ENCODE measurements at places on chromosomes 1 and 21.
A peak's percentile ranks its signal among the peaks of the same experiment; 100 is the strongest.

DNA sequence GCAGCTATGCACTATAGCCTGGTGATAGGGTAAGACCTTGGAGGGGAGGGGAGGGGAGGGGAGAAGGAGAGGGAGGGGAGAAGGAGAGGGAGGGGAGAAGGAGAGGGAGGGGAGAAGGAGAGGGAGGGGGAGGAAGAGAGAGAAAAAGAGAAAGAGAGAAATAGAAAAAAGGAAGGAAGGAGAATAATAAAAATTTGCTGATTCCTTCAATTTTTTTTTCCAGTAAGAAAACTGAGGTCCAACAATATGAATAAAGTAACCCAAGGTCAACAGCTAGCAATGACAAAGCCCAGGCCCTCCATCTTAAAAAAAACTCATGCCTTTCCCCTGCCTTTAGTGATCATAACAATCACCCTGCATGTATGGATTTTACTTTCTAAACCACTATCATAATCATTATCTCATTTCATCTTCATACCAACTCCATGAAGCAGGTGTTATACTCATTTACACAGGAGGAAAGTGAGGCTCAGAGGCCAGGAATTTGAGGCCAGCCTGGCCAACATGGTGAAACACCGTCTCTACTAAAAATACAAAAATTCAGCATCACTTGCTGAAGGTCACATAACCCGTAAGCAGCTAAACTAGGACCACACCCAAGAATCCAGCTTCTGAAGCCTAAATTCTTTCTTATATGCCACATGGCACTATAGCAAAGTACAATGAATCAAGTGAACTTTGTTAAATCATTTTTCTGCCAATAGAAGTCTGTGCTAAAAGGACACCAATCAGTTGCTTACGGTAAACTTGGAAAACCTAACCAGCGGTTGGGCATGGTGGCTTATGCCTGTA lies 23.4 kb upstream of the BRDT start:
- DNase-seq, result no peak

GRCh38 chr1:115594600-115594999 lies 47.2 kb upstream of the VANGL1 start:
- no peak for DNase-seq

DNA sequence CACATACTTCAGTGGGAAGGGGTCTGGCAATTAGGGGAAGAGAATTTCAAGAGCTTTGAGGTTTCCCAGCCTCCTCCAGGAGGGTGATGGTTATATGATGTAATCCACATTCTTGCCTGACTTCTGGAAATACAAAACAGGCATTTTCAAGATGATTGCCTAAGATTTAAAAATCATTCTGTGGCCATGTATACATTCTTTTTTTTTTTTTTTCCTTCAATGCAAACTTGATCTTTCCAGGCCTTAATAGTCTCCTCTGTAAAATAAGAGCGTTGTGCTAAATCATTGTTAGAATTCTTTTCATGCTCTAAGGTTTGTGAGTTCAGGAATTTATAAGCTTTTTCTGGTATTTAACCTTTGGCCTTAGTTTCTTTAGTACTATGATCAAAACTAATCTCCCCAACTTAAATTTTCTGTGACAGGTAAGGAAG lies 192.3 kb upstream of the HMCN1 start:
- no peak for DNase-seq

DNA sequence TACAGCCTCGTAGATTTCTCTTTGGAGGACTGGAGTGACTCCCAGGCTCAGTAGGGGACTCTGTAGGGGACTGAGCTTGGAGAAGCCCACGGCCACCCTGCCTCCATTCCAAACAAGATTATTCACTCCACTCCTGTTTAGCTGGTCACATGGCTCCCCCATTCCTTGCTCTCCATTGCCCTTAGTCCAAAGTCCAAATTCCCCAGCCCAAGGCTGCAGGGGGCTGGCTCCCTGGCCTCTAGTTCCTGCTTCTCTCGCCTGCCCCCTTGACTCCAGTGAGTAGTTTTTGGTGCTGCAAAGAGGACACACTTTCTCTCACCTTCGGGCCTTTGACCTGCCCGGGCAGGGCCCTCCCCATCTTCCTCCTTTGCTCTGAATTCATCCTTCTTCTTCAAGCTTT lies 403.3 kb downstream of the KIF26B start:
- DNase-seq, result no peak

GRCh38 chr1:205191622-205192021 lies 19.9 kb downstream of the DSTYK start:
- peak; percentile 50 for DNase-seq

DNA sequence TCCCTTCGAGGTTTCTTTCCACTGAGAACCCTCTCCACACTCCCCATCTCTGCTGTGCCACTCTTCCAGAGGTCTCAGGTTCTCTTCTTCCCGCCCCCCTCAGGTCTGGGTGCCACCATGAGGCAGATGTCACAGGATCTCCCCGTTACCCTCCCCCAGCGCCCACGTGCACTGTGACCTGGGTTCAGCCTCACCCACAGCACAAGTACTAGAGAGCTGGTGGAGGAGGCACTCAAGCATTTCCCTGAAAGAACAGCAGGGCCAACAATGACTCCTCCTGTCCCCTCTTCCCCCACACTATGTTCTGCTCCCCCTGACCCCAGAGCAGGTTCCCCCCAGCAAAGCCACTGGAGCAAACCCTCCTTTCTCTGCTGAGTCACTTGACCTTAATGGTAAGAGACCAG lies 14.3 kb downstream of the PLEKHA6 start:
- no peak for DNase-seq

- DNase-seq, result peak; percentile 20
Observed at GRCh38 chr1:185229981-185230380, 73.0 kb downstream of the SWT1 start.

- no peak for DNase-seq
Observed at GRCh38 chr1:174157157-174157806, 2.0 kb upstream of the RABGAP1L start.

DNA sequence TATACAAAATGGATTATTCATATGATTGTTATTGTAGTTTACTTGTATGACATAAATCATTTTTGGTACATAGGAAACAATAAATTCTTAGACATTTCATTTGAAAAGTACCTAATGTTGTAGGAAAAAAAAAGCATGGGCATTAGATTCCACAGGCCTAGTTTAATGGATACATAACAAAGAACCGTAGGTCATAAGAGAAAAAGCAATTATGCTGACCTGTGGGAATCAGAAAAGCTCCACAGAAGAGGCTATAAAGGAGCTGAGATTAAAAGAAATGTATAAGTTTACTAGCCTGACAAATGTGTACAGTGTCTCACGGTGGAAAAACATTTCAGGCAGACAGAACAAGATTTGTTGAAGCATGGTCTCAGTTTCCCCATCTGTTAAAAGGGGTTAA lies 3.7 kb downstream of the DEPDC1 start:
- DNase-seq, result no peak

DNA sequence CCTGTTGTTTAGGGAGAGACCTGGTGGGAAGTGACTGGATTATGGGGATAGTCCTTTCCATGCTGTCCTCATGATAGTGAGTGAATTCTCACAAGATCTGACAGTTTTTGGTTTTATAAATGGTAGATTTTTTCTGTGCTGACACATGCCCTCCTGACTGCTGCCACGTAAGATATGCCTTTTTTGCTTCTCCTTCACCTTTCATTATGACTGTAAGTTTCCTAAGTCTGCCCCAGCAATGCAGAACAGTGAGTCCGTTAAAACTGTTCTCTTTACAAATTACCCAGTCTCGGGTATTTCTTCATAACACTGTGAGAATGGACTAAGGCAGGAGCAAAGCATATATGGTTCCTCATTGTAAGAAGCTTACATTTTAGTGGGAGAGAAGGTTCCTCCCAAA lies 1727.2 kb downstream of the NCAM2 start:
- no peak for DNase-seq

- DNase-seq, result no peak
Observed at GRCh38 chr1:101959456-101959855, 37.3 kb downstream of the OLFM3 start.

DNA sequence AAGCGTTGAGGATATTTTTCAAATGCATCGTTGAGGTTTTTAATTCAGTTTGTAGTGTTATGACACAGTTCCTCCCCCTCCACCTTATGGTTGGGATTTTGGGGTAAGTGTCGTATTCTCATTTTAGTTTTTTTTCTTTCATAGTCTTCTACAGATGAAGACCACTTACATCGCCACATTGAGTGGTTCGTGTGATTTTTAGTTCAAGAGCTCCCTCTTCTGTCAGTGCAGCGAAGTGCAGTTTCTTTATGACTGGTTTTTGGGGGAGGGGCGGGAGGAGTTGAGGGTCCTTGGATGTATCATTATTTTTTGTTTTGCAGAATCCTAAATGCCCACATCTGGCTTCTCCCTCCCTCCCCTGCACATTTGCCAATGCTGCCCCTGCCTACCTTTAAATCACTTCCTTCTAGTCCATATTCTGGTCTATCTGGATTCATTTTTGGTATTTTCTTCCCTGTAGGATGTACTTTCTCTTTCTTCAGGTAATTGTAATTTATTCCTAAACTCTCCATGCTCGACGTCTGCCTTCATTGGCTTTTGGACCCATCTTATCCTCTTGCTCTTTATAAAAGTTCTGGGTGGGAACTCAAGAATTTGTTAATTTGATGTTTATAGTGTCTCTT lies 433.1 kb downstream of the CAMTA1 start:
- DNase-seq, result no peak

DNA sequence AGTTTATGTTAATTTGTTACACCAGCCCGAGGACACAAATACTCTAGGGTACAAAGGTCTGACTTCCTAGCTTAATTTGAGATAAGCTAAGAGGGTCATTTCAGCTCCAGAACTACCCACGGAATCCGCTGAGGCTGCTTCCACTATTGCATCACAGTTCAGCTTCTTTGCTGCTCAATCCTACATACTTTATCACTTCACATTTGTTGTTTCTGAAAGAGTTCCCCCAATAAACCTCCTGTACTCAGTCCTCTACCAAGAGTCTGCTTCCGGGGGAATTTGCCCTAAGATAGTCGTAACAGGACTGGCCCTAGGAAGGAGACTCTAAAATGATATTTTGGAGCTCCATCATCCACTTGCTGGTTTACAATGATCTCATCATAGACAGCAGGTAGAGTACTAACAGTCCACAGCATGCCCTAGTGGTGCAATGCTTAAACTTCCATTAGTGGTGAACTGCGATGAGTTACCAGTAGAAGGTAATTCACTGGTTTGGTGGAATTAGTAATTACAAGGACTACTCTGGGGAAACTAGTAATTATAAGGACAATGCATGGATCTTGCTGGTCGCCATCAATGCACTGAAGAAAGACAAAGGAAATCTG lies 229.3 kb downstream of the USH2A start:
- DNase-seq, result no peak

DNA sequence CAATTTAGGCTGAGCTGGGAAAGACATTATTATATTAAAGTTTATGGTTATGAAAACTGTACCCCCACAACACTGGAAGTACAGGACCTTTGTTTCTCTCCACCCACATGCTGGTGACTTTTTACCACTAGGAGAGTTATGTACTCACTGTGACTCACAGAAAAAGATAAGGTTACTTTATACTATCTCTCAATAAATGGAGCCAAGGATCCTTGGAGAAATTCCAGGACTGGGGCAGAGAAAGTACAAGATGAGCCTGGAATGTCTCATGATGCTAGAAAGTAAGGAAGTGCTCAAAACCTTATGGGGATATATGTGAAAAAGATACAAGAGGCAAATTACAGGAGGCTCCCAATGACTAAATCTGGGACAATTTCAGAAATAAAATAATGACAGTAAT lies 63.9 kb upstream of the C1orf105 start:
- DNase-seq, result no peak

DNA sequence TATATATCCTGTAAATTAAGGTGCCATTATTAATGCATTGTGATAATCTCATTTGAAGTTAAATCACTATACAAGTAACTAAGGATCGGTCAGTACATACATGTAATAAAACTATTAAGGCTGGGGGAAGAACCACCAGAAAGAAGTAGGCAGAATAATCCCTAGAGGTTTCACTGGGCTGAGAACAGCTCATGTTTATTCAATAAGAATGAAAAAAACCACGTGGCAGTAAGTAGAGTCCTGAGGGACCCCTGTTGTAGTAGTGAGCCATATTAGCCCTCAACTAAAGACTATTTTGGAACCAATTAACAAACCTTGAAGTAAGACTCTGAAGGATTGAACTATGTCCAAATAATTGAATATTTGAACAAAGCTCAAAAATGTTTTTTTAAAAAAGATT lies 46.9 kb upstream of the ADAM30 start:
- DNase-seq, result no peak

GRCh38 chr1:58000116-58000515 lies 546.4 kb downstream of the OMA1 start:
- no peak for DNase-seq

DNA sequence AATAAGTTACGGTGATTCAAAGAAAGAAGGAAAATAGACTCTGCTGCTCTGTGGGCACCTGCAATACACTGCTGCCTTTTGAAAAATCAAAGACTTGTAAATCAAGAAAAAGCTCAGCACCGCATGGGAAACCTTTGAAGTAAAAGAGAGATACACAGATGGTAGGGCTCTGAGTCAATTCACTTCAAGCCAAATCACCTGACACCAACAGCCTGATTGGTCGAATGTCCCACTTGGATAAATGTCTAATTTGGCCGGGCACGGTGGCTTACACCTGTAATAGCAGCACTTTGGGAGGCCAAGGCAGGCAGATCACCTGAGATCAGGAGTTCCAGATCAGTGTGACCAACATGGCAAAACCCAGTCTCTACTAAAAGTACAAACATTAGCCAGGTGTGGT lies 19.2 kb upstream of the RCAN3 start:
- DNase-seq, result no peak

DNA sequence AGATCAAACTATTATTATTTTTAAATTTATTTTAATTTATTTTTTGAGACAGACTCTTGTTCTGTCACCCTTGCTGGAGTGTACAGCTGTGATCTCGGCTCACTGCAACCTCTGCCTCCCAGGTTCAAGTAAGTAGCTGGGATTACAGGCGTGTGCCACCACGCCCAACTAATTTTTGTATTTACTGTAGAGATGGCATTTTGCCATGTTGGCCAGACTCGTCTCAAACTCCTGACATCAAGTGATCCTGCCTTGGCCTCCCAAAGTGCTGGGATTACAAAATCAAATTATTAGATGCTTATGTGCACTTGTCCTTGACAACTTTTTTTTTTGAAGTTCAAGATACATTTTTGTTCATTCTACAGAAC lies 15.4 kb downstream of the LIN9 start:
- no peak for DNase-seq

DNA sequence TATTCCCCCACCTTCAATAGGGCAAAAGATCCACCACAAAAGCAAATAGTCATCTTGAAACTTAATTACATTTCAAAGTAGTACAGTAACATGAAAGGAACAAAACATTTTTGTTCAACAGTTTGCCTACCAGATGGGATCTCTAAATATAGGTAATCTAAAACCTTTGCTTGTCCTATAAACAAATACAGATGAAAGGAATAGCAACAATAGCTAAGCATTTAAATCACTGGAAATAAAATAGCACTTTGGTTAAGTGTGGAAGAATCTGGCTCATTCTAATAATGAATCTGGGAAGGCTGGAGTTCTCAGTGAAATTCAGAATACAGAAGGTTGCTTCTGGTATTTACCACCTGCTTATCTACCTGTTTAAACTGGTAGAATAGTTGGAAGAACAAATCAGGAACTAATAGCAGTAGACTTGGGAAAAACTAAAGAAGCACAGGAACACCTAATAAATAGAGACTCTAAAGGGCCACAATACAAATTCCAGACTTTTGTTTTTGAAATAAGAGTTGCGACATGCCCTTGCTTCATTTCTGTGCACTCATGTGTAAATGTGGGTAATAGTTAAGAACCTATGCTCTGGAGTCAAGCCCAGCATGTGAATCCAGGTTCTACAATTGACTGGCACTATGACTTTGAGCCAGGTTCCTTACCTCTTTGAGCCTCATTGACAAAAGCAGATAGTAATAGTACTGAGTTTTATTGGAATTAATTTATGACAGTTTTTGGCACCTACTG lies 2.3 kb upstream of the LYPLAL1 start:
- no peak for DNase-seq

- no peak for DNase-seq
Observed at GRCh38 chr1:236491469-236492136, 32.2 kb upstream of the LGALS8 start.

Measured in kidney (tissue), 22 donors.